Cardiac muscle cell (in vitro differentiated cells and primary cell): ENCODE measurements at places on chromosomes 16 and 17.

GRCh38 chr16:72221630-72222024 is 49.7 kb upstream of the PMFBP1 start:
- no peak for DNase-seq

DNA sequence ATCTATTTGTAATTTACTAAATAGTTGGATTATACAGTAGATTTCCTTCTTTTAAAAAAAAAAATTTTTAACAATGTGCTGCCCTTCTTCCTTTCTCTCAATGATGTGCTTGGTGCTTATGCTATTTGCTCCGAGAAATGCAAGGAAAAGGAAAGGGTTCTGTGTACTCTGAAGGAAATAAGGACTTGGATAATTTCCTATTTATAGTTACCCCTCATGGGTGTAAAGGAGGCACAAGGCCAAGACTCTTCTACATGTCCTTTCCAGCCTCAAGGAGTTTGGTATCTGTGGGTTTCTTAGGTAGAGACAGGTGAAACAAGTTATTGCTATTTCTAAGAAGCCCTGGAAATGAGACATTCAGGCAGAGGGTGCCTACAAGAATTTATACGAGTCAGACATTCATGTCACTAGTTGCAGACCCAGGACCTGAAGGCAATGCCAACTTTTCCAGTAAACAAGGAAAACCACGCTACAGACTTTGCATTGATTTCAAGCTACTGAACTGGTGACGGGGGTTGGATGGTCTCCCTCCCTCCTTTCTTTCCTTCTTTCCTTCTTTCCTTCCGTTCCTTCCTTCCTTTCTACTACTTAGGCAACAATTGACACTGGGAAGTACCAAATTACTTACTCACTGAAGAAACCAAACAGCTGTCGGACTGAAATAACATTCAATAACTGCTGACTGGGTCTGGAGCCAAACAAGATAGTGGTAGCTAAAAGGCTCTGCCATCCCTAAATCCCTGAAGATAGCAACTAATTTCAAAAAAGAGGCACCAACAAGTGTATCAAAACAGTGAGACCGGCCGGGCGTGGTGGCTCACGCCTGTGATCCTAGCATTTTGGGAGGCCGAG is 33.8 kb upstream of the GHDC start:
- DNase-seq, result no peak

DNA sequence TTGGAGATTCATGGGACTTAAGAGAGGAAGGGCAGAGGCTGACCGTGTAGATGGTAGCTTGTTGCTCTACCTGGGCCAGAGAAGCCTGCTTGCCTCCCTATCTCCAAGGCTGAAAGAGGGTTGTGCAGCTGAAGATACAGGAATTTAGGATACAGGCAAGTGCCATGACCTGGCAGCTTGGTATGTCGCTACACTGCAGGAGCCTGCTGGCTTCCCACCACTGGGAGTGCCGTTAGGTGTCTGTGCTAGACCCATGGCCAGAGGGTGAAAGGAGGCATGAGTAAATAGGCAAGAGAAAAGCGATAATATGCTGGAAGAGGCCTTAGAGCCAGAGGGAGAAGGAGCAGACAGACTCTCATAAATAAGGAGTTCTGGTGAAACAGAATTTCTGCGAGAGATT is 10.6 kb downstream of the NAA60 start:
- DNase-seq, result no peak

DNA sequence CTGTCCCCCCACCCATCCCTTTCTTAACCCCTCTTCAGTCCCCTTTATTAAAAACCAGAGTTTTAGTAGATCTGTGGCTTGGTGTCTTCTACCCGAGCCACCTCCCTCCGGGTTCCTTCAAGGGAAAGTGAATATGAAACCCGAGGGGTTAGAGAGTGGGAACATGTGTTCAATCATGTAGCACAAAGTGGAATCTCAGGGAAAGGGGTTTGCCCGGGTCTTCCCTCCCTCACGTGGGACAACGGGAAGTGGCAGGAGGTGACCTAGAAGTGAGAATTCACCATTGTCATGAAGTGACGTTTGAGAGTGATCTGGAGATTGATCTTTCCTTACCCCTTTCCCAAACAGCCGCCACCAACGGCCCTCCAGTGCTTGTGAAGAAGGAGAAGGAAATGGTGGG is 5.0 kb downstream of the RNF227 start:
- no peak for DNase-seq

- DNase-seq, result peak; percentile 12
Observed at GRCh38 chr16:26963109-26963508, 103.6 kb upstream of the C16orf82 start.

DNA sequence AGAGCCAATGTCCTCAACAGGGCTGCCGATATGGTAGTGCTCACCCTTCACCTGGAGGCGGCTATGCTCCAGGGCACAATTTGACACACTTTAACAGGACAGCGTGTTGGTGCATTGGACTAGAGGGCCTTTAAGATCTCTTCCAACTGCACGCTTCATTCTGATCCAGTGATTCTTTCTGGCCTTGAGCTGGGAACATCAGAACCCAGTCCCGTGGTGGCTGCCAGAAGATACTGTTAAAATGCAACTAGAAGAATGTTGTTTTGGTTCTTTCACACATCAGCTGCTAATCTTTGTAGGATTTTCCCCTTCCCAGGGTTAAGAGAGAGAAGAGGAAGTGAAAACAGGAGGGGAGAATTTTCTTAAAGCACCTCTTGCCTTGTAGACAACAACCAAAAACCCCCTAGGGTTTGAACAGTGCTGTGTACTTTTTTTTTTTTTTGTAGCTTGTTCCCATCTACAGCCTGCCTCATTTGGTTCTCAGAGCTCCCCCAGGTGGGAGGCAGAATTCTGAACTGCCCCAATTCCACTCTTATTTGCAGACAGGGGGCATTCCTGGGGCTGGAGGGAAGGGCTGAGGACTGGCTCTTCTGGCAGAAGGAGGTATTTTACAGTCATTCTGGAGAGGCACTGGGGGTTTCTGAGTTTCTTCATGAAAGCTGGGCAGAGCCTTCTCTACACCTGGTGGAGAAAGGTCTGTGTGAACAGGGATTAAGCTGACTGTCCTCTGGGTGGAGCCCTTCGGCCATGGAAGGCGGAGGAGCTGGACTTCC is 32.4 kb downstream of the SMARCE1 start:
- DNase-seq, result peak; percentile 66

DNA sequence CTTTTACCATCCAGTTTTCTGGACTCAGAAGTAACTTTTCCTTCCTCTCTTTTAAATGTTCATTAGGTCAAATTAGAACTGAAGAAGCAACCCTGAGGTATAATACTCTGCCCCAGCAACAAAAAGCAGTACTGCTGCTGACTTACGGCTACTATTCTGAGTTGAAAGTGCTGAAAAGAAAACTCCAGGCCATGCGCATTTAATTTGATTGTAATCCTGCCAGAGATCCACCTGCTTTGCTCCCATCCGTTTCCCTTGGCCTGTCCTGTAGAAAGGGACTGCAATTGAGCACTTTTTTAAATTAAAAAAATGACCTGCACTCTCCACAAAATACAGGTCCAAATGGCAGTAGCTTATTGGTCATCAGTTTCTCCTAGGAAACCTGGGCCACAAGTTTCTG is 61.6 kb downstream of the PITPNC1 start:
- no peak for DNase-seq

- no peak for DNase-seq
Observed at GRCh38 chr16:48535831-48536613, 74.0 kb downstream of the N4BP1 start.

GRCh38 chr16:12341423-12341822 is 364.9 kb downstream of the SNX29 start:
- DNase-seq, result no peak

GRCh38 chr17:59651346-59651745 is 31.7 kb downstream of the CLTC start:
- no peak for DNase-seq

DNA sequence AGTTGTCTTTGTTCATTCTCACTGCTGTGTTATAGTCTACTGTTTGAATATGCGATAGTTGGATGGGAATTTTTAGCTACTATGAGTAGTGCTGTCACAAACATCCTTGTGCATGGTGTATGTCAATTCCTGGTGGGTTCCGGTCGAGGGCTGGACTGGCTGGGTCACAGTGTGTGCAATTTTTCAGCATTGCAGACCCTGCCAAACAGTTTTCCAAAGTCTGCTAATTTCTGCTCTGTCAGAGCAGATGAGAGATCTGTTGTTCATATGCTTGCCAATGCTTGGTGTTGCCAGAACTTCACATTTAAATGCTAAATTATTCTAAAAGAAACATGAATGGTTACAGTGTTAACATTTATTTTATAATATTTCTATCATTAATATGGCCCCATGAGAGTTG is 3.6 kb upstream of the C16orf96 start:
- DNase-seq, result no peak
